ENCODE measurements at places on chromosomes 4 and X.
A peak's percentile ranks its signal among the peaks of the same experiment; 100 is the strongest.

DNA sequence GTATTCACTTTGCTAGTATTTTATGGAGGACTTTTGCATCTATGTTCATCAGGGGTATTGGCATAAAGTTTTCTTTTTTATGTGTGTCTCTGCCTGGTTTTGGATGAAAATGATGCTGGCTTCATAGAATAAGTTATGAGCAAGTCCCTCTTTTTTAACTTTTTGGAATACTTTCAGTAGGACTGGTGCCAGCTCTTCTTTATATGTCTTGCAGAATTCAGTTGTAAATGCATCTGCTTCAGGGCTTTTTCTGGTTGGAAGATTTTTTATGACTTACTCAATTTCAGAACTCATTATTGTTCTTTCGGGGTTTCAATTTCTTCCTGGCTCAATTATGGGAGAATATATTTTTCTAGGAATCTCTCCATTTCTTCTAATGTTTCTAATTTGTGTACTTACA lies 9.1 kb upstream of the CSN2 start:
- DNase-seq: no peak

DNA sequence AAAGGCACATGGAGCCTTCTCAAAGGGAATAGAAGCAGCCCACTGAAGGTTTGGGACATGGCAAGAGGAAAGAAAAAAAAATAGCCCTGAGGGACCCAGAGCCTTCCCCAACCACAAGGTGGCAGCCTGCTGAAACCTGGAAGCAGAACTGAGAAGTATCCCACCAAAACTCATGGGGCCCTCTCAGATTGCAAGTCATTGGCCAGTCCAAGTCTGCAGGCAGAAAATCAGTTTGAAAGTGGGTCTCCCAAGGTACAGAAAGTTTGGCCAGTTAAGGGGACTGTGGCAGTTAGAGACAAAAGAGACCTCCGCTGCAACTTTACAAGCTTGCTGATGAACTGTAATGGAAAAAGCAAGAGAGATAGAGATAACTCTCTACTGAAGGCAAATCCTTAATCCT lies 155.8 kb downstream of the ANTXR2 start:
- DNase-seq: no peak

- DNase-seq: peak; percentile 59
Measured at GRCh38 chr4:152352622-152353116, 183.2 kb downstream of the FBXW7 start.

GRCh38 chr4:38176165-38176564 lies 216.0 kb downstream of the PTTG2 start:
- no peak for DNase-seq

DNA sequence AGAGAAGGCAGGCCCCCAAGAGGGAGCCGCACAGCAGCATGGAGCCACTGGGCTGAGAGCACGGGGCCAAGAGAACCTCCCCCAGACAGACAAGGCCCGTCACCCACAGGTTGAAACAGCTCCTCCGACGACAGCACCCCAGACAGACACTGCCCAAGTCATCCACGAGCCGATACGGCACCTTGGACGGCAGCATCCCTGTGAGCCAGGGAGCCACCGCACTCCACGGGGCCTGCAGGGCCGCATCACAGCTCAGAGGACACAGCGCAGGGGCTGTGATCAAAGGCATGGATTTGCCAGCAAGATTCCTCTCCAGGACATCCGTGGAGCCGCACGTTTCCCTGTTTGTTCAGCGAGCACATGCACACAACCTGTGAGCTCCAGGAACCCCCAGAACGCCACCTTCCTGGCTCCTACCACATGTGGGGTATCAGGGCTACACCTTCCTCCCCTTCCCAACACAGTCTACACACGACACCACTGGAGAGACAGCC lies 3.9 kb downstream of the CTBP1 start:
- DNase-seq: no peak

DNA sequence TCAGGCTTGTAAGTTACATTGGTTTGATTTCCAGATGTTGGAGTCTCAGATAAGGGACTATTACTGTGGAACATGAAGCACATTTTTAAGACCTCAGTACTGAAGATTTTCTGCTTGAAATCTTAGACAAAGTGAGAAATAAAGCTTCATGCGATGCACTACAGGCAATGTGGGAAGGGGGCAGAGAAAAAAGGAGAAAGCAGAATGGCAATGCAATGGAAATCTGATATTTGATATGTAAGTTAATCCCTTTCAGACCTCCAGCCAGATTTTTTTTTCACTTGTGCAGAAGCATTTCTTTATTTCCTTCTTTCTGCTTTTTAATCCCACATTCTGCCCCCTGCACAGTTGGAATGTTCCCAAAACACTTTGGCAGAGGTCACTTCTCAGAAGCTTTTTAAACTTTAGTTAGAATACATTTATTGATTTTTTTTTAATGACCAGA lies 174.3 kb downstream of the ADGRL3 start:
- no peak for DNase-seq

GRCh38 chrX:40008791-40009461 lies 88.8 kb downstream of the BCOR start:
- DNase-seq: no peak

- DNase-seq: no peak
Measured at GRCh38 chr4:121900132-121900983, 30.1 kb upstream of the BBS7 start.

DNA sequence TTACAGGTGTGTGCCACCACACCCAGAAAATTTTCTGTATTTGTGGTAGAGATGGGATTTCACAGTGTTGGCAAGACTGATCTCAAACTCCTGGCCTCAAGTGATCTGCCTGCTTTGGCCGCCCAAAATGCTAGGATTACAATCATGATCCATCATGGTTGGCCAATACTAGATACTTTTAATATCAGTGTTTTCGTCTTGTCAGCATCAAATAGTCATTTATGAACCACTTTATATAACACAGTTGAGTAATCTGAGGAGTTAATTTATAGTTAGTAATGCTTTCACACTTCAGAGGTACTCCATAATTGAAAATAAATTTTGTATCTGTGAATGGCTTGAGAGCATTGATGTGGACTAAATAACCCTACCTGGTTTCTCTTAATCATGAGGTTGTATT lies 178.6 kb downstream of the TRAM1L1 start:
- no peak for DNase-seq

- no peak for DNase-seq
Measured at GRCh38 chrX:48992341-48992740, 9.7 kb downstream of the GRIPAP1 start.

DNA sequence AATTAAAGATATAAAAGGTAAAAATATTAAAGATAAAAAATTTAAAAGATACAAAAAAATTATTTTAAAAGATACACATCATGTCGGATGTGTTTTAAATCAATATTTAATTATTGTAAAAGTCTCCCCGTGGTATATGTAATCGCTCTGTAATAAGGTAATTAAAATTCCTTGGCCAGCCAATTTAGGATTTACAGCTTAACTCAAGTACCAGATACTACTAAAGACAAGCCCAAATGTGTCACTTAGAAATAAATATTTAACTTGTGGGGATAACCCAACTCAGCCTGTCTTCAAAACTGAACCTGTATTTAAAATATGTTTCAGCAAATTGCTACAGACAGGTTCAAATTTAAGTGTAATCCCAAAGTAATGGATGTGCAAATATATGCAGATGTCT lies 56.0 kb downstream of the GPR82 start:
- no peak for DNase-seq

DNA sequence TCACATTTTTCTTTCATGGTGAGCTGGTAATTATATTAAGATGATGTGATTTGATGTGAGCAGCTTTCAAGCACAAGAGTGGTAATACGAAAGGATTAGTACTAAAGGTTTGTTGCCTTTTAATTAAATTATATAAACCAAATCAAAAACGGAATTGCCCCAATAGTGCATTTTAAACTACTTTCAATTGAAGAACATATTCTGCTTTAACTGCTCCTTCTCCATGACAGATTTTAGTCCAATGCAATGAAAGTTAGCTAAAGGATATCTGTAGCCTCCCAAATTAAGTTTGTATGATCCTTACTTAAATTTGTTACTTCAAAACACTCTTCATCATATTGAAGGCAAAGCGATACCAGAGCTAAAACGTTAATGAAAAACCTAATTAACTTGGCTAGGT lies 447.1 kb upstream of the AMOT start:
- DNase-seq: no peak

DNA sequence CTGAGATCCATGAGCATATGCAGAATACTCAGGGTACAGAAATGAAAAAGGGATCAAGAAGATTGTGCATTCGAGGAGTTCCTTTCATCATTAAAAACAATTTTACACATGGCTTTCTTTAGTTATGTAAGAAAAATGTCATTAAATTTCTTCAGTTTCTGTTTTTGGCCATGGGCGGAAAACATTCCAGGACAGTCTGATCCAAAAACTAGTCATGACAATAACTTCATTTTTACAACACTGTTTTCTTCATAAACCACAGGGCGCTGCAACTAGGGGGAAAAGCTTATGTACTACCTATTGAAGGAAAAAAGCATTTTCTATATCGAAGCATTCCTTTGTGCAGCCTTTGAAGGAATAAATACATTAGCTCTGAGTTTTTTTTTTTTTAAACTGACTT lies 28.2 kb downstream of the IL13RA1 start:
- DNase-seq: no peak

- no peak for DNase-seq
Measured at GRCh38 chrX:40006106-40007017, 91.4 kb downstream of the BCOR start.

GRCh38 chrX:116607776-116608175 lies 145.0 kb upstream of the CT83 start:
- no peak for DNase-seq

- DNase-seq: no peak
Measured at GRCh38 chr4:11116940-11117339, 311.8 kb downstream of the HS3ST1 start.

GRCh38 chr4:30744386-30744785 lies 24.2 kb downstream of the PCDH7 start:
- no peak for DNase-seq

DNA sequence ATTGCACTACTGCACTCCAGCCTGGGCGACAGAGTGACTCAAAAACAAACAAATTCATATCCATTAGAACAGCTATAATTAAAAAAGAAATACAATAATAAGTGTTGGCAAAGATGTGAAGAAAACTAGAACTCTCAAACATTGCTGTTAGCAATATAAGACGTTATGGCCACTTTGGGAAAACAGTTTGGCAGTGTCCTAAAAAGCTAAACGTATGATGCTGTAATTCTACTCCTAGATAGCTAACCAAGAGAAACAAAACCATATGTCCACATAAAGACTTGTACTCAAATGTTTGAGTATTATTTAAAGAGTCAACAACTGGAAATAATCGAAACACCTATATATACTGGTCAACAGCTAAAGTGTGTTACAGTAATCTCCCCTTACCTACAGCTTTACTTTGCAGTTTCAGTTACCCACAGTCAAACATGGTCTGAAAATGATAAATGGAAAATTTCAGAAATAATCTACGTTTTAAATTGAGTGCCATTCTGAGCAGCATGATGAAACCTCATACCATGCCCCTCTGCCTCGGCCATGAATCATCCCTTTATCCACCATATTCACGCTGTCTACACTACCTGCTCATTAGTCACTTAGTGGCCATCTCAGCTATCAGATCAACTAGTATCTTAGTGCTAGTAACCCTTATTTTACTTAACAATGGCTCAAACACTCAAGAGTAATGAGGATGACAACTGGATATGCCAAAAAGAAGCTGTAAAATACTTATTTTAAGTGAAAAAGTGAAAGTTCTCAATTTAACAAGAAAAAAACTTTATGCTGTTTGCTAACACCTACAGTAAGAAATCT lies 4.9 kb downstream of the ELF2 start:
- no peak for DNase-seq

GRCh38 chr4:165763640-165764039 lies 109.4 kb upstream of the TLL1 start:
- no peak for DNase-seq

DNA sequence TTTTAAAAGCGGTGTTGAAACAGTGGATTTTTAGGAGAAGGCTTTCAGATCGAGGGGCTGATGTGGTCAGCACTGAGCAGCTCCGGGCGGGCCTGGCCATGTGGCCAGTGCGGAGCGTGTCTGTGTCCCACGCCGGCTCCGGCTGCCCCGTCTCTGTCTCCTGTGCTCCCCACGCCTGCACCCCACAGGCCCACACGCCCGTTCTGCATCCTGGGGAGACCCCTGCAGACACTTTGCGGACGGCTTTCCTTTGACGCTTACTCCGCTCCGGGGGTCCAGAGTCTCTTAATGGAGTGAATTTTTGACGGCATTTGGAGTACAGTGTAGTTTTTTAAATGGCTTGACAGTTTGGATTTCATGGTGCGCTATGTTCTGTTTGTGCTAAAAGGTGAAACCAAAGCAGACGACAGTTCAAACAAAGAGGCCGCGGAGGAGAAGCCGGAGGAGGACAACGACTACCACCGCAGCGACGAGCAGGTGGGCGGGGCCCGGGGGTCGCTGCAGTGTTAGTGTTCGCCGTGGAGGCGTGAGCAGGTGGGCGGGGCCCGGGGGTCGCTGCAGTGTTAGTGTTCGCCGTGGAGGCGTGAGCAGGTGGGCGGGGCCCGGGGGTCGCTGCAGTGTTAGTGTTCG lies 38.7 kb downstream of the PCGF3 start:
- DNase-seq: no peak

- DNase-seq: no peak
Measured at GRCh38 chr4:13348216-13348615, 135.9 kb downstream of the RAB28 start.

DNA sequence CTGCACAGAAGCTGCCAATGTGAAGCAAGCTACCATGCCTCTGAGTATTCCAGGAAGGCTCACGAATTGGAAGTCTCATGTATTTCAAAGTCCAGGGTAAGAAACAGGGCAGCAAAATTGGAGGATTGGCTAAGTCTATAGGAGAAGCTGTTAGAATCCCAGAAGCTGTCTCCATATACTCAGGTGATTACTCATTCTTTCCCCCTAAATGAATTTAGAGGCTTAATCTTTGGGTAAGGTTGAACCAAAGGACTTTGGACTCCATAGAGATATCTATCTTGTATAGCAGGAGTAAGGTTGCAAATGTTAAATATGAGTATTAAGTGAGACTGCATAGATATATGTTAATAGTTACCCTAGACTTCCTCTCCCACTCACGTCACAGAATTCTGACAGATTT lies 36.3 kb downstream of the STBD1 start:
- no peak for DNase-seq

DNA sequence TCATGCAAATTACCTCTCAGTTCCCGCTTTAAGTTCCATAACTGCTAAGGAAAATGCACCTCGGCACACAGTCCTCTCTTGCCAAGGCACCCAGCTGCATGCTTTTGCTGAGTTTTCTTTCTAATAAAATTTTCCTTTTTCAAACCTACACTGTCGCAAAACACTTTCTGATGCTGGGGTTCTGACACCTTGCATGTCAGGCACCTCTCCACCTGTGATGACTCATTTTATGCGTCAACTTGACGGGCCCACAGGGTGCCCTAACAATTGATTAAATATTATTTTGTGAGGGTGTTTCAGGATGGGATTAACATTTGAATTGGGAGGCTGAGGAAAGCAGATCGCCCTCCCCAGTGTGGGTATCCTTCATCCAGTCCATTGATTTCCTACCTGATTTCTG lies 291.0 kb upstream of the STS start:
- DNase-seq: no peak

GRCh38 chr4:42348692-42349091 lies 48.6 kb upstream of the SHISA3 start:
- DNase-seq: no peak
